IPS-NIHi11 (cell line): ENCODE measurements at places on chromosomes 16 and 17.

- peak; percentile 32 for DNase-seq
Observed at GRCh38 chr16:71846431-71846830, 655 bp downstream of the ATXN1L start.

DNA sequence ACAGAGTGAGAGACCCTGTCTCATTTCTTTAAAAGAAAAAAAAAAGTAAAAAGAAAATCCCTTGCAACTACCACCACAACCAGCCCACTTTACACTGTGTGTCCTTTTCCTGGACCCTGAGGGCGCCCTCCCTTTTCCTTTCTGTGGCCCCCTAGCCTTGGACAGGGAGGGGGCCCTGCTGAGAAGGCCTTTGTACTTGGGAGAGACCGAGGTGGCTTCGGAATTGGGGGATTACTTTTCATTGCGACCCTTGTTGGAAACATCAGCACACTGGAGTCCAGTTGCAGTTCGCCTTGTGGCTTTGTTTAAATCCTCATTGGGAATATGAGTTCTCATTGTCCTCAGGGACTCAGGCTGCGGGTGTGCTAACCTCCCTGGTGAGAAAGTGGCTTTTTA, 9.4 kb upstream of the DNASE1 start:
- DNase-seq = no peak

DNA sequence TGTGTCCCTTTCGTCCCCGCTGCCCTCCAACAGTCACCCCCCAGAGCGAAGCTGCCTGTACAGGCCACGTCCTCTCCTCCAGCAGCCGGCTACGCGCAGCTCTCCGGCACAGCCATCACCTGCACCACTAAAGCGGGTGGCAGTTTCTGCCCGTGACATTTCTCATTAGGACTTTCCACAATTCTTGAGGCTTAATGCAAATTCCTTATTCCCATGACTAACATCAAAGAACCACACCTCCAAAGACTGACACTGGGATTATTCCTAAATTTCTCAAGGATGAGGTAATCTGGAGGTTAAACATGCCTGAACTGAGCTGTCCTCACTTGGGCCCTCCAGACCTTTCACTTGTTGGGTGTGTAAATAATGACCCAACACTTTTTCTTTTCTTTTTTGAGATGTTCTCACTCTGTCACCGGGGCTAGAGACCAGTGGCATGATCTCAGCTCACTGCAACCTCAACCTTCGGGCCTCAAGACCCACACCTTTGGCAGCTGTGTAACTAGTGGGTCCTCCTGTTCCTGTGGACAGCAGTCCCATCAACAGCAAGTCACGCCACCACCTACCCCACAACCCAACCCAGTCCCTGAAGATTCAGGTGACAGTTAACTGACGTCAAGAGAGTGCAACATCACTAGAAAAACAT, 11.7 kb downstream of the ANKRD11 start:
- DNase-seq = no peak

GRCh38 chr17:82429824-82430223, 11.4 kb upstream of the OGFOD3 start:
- no peak for DNase-seq

- peak; percentile 92 for DNase-seq
Observed at GRCh38 chr16:84084570-84085270, 32.0 kb downstream of the MBTPS1 start.

- no peak for DNase-seq
Observed at GRCh38 chr17:1554751-1555540, 7.6 kb downstream of the PITPNA start.

- no peak for DNase-seq
Observed at GRCh38 chr17:48589831-48590606, at the start of gene HOXB3. HOXB3 (minus strand) TSS chr17:48590241; CDS start chr17:48552474, 37,767 bp downstream.

DNA sequence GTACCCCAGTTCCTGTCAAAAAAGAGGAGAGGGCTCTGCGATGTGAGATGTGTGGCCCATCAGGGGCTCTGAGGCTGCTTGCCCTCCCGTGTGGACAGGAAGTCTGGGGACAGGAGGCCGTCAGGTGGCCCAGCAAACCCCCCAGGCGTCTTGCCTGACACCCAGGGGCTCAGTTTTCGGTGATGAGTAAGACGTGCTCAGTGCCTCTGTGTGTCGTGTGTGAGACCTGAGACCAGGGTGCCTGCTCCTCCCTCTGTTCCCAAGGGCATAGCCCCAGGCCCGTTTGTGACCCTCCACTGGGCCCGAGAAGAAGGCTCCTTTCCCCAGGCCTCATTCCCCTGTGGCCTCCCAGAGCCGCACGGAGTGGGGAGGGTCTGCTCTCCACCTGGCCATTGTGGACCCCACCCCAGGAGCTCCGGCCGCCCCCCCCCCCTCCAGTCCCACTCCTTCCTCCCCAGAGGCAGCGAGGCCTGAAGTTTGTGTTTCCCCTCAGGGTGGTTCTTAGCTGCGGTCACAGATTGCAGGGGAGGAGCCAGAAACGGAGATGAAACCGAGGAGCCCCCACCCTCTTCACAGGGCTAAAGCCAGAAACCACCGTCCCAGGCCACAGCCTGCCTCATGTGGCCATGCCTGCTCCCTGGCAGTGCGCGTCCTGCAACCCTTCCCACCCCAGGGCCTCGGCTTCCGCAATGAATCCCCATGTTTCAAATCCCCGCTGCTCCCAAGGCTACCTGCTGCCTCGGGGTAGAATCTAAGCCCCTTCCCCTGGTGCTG, 4.9 kb upstream of the ACTG1 start:
- DNase-seq = peak; percentile 8
